ENCODE measurements at places on chromosomes 1 and 21. TPM values are rescaled to one million over a fixed set of nuclear protein-coding genes. Genes with fewer than 3 reads are reported as not detected.

DNA sequence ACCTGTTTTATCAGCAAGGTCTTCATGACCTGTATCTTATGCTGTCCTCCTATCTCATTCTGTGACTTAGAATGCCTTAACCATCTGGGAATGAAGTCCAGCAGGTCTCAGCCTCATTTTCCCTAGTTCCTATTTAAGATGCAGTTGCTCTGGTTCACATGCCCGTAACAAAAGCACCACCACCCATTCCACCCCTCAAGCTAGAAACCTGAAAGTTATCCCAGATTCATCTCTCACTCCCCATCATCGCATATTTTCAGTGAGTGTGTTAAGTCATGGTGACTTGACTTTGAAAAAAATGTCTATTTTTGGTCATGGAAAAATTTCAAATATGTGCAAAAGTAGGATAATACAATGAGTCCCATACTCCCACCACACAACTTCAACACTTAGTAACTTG lies 11.7 kb downstream of the HMGN2 start:
- no peak overlapping the region for H3K27ac ChIP-seq
- peaks cover 2% of the 10 kb centered on the region for H3K4me1 ChIP-seq
- DNase-seq, result peak; percentile 54
- H3K36me3 ChIP-seq, result no peaks in the 10 kb centered on the region
- no peak overlapping the region for H3K4me3 ChIP-seq
- no peaks in the 10 kb centered on the region for H3K27me3 ChIP-seq

GRCh38 chr21:31366825-31367224 lies 22.8 kb upstream of the TIAM1 start:
- no peak overlapping the region for H3K27ac ChIP-seq
- no peaks in the 10 kb centered on the region for H3K36me3 ChIP-seq
- H3K27me3 ChIP-seq, result peaks cover 2% of the 10 kb centered on the region
- peaks cover 2% of the 10 kb centered on the region for H3K4me1 ChIP-seq

KRTAP21-2 gene
- not detected for total RNA-seq

DNA sequence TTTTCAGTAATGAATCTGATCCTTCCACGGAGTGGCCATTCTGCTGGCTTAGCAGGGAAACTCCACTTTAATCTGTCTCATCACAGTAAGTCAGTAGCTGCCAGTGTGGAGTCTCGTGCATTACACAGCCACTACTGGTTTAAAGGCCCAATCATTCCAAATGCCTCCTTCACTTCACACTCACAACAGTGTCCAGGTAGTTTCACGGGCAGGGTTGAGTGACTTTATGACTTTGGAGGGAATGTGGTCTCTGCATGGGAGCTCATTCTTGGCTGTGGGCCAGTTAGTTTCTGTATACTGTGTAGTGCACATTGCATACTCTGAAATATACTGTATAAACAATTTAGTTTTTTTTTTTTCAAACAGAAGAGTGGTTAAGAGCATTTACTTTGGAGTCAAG lies 34.6 kb upstream of the C1orf87 start:
- H3K27ac ChIP-seq, result no peak overlapping the region
- H3K4me1 ChIP-seq, result no peaks in the 10 kb centered on the region
- no peaks in the 10 kb centered on the region for H3K27me3 ChIP-seq
- H3K4me3 ChIP-seq, result no peak overlapping the region
- no peak for DNase-seq
- no peaks in the 10 kb centered on the region for H3K36me3 ChIP-seq

IRF6 gene
- 2.9 TPM for total RNA-seq

NUDT4B gene
- total RNA-seq, result 19.9 TPM

DNA sequence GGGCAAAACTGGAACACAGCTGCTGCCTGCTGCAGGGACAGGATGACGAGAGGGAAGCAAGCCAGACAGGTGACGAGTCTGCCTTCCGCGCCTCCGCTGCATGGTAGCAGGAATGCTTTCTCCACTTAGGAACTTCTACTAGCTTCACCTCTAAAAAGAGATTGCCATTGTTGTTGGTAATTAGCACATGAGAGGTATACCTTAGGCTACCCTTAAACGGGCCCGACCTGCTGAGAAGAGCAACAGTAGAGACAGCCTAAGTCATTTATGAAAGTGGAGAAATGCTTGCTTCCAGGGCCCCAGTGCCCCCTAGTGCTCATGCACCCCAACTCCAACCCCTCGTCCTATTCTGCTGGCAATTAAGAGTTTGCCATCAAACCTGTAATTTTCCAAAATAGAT lies 96.9 kb upstream of the AKT3 start:
- DNase-seq, result no peak
- no peaks in the 10 kb centered on the region for H3K27me3 ChIP-seq
- no peak overlapping the region for H3K27ac ChIP-seq
- H3K36me3 ChIP-seq, result no peaks in the 10 kb centered on the region

TMEM200B gene
- 4.8 TPM for total RNA-seq

DNA sequence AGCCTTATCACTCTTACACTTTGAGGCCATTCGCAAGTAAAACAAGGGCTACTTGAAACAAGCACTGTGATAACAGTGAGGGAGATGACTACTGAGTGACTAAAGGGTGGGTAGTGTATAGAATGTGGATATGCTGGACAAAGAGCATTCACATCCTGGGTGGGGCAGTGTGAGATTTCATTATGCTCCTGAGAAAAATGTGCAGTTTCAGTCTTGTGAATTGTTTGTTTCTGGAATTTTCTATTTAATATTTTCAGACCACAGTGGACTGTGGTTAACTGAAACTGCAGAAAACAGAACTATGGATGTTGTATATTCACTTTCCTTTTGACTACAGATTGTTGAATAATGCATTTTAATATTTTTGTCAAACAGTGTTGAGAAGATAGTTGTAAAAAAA lies 25.1 kb upstream of the B3GALT2 start:
- DNase-seq, result peak; percentile 93
- peaks cover 11% of the 10 kb centered on the region for H3K36me3 ChIP-seq
- peaks cover 1% of the 10 kb centered on the region for H3K4me1 ChIP-seq
- no peak overlapping the region for H3K27ac ChIP-seq

DNA sequence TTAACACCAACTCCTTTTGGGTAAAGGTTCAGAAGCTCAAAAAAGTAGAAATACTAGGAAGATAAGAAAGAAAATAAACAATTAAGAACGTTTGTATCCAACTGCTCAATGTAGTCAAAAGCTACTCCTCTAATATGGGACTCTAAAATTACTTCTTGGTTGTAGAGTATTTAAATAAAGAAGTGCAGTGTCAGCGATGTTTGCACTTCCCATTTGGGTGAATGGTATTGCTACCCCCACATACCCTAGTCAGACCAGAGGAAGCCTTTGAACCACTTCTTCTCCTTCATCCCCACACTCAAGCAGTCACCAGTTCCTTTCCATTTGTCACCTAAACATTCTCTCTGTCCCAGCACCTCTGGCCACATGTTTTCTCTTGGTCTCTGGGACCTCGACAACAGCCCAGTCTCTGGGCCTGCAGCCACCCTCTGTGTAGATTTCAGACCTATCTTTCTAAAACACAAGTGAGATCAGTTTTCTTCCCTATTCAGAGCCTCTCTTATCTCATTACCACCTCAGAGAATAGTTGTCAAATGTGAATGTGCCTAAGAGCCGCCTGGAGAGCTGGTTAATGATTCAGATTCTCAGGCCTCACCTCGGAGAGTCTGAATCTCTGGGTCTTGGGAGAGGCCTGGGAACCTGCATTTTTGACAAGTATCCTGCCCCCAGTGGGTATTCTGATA lies 109.8 kb downstream of the OMA1 start:
- DNase-seq, result no peak
- H3K4me1 ChIP-seq, result peaks cover 6% of the 10 kb centered on the region
- H3K27ac ChIP-seq, result no peak overlapping the region
- no peak overlapping the region for H3K4me3 ChIP-seq
- H3K36me3 ChIP-seq, result no peaks in the 10 kb centered on the region

DNA sequence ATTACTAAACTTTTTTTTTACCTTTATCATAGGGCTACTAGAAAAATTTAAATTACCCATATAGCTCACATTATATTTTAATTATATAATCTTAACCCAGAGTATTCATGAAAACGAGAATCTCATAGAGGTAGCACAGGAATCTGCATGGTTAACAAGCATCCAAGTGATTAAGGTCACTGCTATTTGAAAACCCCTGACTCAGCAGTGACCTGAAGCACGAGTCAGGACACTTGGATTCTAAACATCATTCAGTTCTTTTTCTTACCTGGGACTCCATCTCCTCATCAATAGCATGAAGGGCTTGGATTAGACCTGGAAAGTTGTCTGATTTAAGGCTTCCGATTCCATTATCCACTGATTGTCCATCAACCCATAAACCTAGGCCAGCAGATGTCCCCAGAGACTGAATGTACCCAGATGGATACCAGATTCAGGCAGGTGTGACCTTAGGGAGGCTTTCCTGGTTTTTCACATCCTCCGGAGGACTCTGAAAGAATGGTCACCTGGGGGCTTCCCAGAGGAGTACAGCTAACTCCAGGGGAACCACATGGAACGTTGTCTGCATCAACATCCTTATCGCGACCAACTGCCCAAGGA lies 174.3 kb downstream of the SETD4 start:
- H3K4me1 ChIP-seq, result no peaks in the 10 kb centered on the region
- no peak overlapping the region for H3K27ac ChIP-seq
- H3K27me3 ChIP-seq, result peaks cover 23% of the 10 kb centered on the region
- no peak for DNase-seq

DNA sequence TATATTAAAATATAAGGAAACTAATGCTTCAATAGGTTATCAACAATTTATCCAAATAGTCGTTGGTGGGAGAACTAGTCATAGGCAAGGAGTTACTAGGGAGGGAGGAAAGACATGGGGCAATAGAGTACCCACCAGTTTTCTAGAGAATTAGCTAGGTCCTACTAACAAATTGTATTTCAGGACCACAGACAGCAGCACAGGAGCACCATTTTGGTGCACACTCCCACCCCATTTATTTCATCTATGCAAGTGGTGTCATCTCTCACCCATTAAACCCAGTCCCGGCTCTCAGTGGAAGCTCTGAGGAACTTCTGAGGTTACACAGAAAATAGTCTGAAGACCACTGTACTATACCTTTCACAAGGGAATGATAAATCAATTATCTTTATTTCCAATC lies 89.0 kb upstream of the BCAR3 start:
- no peaks in the 10 kb centered on the region for H3K36me3 ChIP-seq
- H3K4me1 ChIP-seq, result peaks cover 7% of the 10 kb centered on the region
- no peak overlapping the region for H3K4me3 ChIP-seq
- peaks cover 19% of the 10 kb centered on the region for H3K27me3 ChIP-seq
- no peak overlapping the region for H3K27ac ChIP-seq
- DNase-seq, result peak; percentile 27

DNA sequence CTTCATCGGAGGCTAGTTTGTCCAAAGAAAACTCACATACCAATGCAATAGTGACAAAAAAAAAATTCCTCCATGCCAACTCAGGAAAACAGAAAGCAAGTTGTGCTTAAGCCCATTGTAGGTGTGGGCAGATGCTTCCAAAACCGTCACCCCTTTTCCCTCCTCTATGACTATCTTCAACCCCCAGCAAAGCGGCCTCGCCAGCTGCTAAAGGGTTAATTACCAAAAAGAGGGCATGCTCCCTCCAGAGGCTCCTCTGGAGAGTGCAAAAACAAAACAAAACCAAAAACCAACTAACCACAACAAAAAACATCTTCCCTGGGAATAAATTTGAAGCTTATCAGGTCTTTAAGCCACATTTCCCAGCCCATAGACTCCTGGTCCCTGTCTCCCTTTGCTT lies 1.2 kb downstream of the LMOD1 start:
- peaks cover 3% of the 10 kb centered on the region for H3K36me3 ChIP-seq
- DNase-seq, result no peak
- H3K4me1 ChIP-seq, result peaks cover 28% of the 10 kb centered on the region

RGS8 gene
- total RNA-seq, result not detected

DNA sequence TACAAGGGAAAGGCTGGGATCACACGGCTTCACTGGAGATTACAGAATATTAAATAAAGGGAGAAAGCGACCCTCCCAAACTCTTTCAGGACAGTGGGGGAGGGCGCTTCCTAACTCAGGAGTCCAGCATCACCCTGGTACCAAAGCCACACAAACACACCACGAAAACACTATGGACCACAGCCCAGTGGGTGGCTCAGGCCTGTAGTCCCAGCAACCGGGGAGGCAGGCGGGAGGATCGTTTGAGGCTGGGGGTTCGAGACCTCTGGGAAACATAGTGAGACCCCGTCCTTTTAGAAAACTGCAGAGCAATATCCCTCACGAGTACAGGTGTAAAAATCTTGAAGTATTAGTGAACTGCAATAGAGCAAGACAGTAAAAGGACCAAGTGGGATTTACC lies 16.0 kb downstream of the TRIM11 start:
- no peaks in the 10 kb centered on the region for H3K27me3 ChIP-seq
- no peak for DNase-seq
- peaks cover 20% of the 10 kb centered on the region for H3K4me1 ChIP-seq
- H3K27ac ChIP-seq, result no peak overlapping the region
- no peak overlapping the region for H3K4me3 ChIP-seq

L1TD1 gene
- total RNA-seq, result not detected

TACSTD2 gene
- total RNA-seq, result not detected

IGFN1 gene
- not detected for total RNA-seq

- no peaks in the 10 kb centered on the region for H3K27me3 ChIP-seq
- H3K27ac ChIP-seq, result no peak overlapping the region
- H3K4me3 ChIP-seq, result no peak overlapping the region
- peak; percentile 77 for DNase-seq
- H3K36me3 ChIP-seq, result no peaks in the 10 kb centered on the region
Measured at GRCh38 chr1:40901886-40902852, 40.0 kb upstream of the CITED4 start.

DNA sequence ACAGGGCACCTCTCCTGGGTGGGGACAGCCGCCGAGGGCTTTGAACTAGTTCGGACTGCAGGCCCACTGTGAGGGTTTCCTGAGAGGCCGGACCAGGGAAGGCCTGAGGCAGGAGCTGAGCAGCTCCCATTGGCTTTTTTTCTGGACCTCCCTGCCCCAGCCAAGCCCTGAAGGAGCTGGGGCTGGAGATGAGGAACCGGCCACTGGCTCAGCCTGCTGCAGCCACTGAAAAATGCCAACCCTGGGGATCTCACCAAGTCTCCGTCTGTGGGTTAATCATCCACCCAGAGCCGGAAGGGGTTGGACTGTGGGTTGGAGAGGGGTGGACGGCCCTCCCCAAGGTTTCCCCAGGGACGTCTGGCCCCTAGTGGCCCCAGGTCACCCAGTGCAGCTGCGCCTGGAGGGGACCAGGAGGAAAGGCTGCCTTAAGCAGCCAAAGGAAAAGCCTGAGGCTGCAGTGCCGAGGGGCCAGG lies 2.5 kb downstream of the VWA1 start:
- no peak overlapping the region for H3K27ac ChIP-seq
- no peak overlapping the region for H3K4me3 ChIP-seq
- no peaks in the 10 kb centered on the region for H3K27me3 ChIP-seq
- no peaks in the 10 kb centered on the region for H3K36me3 ChIP-seq

- no peaks in the 10 kb centered on the region for H3K27me3 ChIP-seq
- no peak overlapping the region for H3K27ac ChIP-seq
- no peaks in the 10 kb centered on the region for H3K4me1 ChIP-seq
- H3K36me3 ChIP-seq, result no peaks in the 10 kb centered on the region
Measured at GRCh38 chr1:83799594-83799993, 199.3 kb downstream of the TTLL7 start.

All from IMR-90 (cell line).